ENCODE measurements at places on chromosomes 12 and 14.

DNA sequence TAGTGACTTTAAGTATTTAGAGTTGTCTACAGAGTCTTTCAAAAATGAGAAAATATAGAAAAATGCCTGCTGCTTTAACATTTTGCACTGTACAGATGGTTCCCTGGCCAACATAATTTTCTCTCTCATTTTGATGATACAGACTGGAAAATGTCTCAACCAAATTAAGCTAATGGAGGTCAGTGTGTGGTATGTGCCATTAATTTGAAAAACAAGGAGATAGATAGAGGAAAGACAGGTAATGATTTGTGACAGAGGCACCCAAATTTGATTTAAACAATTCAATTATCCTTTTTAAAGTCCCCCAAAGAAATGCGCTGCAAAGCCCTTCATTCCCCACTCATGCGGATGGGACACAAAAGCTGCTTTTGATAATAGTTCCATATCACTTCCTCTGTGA is 140.0 kb downstream of the ASCL1 start:
- no peak for DNase-seq

GRCh38 chr12:11769723-11770514 is 120.4 kb downstream of the ETV6 start:
- no peak for DNase-seq

GRCh38 chr14:37625597-37626595 is 30.5 kb downstream of the TTC6 start:
- no peak for DNase-seq

GRCh38 chr14:52791223-52792096 is at the start of gene GNPNAT1:
Gene GNPNAT1, minus strand, starts transcription at chr14:52791607. Its CDS starts 6,957 bp downstream, at chr14:52784650.
- DNase-seq = peak; percentile 76

DNA sequence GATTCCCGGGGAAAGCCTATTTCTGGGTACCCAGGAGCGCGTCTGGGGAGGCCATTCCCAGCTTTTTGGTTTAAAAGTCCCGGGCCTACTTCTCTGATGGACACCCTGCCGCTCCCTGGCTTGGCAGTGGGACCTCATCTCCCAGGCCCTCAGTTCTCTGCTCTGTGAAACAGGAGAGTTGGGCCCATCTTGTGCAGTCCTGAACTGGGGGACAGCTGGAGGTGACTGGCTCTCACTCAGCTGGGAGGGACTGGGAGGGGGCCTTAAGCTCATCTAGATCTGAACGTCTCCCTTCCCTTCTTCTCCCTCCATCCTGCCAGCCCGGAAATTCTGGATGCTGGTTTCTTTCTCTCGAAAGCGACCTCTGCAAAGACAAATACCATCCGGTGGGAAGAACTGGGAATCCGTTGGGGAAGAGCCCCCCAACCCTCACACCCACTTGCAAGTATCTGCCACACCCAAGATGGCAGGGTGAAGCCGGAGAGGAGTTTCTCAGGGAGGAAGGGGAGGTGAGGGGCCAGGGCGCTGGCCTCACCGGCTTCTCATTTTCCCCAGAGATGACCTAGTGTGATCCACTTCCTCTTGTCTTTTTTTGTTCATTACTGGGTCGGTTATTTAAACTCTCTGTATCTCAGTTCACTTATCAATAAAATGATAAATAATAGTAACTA is 1.4 kb downstream of the RIN3 start:
- DNase-seq = no peak
